NCI-H2081 treated with DMSO at 0.1 percent for 48 hours (cell line): ENCODE measurements at places on chromosomes 4 and X.

- DNase-seq, result no peak
Measured at GRCh38 chr4:148651991-148652390, 209.8 kb upstream of the NR3C2 start.

DNA sequence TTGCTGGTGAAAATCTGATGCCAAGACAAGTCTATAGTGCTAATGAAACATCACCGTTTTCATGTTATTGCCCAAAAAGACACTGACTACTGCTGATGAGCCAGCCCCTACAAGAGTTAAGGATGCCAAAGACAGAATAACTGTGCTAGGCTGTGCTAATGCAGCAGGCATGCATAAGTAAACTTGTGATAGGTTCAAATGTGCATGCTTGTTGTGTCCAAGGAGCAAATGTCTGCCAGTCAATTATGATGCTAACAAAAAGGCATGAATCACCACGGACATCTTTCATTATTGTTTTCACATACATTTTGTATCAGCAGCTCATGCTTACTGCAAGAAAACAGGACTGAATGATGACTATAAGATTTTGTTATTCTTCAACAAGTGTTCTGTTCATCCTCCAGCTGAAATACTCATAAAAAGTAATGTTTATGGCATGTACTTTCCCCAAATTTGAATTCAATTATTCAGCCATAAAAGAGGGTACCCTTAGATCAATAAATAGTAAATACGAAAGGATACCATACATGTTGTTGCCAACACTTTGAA lies 306.9 kb upstream of the ARSJ start:
- DNase-seq, result no peak

DNA sequence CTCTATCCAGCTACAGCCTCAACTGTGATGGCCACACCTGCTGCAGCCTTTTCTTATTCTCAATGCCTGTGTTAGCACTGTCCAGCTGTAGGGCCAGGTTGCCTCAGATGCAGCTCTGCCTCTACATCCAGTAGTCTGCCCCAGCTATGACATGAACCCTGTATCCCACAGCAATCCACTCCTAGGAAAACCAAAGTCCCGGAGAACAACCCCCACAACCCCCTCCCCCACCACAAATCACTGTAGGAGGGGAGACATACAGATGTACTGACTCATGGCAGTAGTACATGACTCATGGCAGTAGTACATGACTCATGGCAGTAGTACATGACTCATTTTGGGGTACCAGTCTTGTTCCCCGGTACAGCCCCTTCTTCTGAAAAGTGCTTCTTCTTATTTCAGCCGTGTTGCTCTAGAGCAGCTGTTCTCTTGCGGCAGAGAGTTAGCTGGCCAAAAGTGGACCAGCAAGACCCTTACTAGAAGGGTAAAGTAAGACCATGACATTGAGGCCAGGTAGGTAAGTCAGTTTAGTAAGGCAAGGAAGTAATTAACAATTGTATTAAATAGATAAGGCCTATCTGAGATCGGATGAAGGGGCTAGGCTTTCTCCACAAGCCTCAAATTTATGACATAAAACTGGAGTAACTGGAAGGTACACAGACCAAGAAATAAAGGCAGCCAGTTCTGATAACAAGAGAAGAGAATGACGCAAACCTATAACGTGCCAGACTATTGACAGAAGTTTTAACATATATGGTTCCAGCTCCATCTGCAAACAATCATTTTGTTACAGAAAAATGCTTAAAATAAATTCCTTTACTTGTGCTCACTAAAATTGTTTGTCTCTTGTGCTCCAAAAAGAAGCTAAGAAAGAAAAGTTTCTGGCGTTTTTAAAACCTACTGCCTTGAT lies 221.4 kb downstream of the TACR3 start:
- no peak for DNase-seq

DNA sequence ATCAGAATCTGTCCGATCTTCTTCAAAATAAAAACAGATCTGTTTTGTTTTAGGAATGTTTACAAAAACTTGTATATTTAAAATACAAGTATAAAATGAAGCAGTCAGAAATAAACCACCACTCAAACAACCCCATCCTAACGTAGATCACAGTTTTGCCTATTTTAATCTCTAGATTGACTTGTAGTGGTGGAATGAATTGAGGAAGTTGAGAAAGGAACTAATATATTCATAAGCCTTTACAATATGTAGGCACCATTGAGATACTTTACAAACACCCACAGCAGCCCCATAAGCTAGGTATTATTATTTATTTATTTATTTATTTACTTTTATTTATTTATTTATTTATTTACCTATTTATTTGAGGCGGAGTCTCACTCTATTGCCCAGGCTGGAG lies 52.3 kb upstream of the KLF3 start:
- DNase-seq, result no peak

DNA sequence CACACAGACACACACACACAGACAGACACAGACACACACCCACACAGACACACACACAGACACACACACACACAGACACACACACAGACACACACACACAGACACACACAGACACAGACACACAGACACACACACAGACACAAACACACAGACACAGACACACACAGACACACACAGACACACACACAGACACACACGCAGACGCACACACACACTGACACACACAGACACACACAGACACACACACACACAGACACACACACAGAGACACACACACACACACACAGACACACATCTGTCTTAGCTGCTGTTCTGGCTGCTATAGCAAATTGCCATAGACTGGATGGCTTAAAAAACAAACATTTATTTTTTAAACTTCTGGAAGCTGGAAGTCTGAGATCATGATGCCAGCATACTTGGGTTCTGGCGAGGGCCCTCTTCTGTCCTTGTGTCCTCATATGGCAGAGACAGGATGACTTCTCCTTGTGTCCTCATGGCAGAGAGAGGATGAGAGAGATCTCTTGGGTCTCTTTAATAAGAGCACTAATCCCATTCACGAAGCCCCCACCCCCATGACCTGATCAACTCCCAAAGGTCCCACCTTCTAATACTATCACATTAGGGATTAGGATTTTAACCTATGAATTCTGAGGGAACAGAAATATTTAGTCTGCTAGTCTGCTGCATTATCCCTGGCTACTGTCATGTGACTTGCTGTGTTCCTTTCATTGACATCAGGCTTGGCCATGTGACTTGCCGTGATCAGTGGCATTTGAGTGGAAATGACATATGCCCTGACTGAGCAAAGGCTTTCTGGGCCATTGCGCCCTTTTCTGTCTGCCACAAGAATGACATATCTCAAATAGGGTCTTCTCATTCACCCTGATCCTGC lies 32.7 kb upstream of the RASGEF1B start:
- no peak for DNase-seq

DNA sequence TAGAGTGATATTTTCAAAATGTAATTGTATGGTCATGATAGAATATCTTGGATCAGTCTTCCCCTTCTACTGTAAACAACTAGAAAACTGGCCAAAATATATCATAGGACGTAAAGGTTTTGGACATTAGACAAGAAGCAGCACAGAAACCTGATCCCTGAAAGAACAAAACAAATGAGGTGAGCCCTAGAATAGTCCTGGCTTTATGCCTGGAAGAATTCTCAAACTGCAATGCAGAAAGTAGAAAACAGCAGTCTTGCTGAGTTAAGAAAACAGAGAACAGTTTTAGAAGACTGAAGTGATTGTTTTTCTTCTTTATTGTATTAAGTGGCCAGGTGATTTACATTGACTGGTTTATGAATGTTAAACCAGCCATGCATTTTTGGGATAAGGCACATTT lies 19.5 kb downstream of the NSUN7 start:
- no peak for DNase-seq

- no peak for DNase-seq
Measured at GRCh38 chrX:10648614-10649013, 28.2 kb upstream of the MID1 start.

GRCh38 chrX:9342561-9343051 lies 122.3 kb upstream of the TBL1X start:
- DNase-seq, result no peak

GRCh38 chr4:150533673-150534072 lies 48.3 kb upstream of the MAB21L2 start:
- no peak for DNase-seq

DNA sequence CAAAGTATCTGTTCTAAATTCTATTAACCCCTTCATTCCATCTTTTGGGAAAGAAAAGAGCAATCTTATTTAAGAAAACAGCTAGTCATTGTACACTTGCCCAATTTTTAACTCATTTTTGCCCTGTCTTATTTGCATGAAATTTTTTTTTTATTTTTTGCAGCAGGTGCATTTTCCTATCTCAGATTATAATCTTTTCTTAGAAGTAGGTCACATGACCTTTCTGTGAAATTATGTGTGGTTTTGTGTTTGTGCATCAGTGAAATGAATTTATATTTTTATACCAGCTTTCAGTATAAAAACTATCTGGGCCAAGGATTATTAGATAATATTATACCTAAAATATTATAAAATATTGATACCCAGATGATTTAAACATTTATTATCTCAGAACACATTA lies 145.6 kb downstream of the INPP4B start:
- DNase-seq, result no peak

GRCh38 chr4:11914406-11914805 lies 485.7 kb upstream of the HS3ST1 start:
- DNase-seq, result no peak

- no peak for DNase-seq
Measured at GRCh38 chr4:186627226-186627865, 72.0 kb upstream of the MTNR1A start.

DNA sequence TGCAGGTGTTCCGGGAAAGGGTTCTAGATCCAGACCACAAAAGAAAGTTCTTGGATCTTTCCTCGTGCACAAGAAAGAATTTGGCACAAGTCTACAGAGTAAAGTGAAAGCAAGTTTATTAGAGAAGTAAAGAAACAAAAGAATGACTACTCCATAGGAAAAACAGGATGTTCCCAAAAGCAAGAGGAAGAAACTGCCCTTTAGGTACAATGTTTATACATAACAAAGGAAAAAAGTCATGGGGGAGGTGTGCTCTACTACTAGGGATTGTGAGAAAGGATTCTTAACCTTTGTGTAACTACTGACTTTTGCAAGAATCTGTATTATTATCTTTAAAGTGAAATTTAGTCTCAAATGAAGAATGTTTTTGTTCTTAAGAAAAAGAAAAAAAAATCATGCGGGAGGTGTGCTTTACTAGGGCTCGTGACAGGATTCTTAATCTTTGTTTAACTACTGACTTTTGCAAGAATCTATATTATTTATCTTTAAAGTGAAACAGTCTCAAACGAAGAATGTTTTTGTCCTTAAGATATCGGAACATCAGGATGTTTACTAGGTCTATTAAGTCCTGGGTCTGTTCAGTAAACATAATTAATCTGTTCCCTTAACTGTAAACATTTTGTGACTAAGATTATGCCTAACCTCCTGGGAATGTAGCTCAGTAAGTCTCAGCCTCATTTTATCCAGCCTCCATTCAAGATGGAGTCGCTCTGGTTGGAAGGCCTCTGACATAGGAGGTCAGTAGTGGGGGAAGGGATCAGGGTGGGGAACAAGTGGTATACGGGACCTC lies 110.4 kb upstream of the BEND4 start:
- no peak for DNase-seq

GRCh38 chr4:102318105-102318504 lies 27.2 kb downstream of the SLC39A8 start:
- DNase-seq, result no peak

DNA sequence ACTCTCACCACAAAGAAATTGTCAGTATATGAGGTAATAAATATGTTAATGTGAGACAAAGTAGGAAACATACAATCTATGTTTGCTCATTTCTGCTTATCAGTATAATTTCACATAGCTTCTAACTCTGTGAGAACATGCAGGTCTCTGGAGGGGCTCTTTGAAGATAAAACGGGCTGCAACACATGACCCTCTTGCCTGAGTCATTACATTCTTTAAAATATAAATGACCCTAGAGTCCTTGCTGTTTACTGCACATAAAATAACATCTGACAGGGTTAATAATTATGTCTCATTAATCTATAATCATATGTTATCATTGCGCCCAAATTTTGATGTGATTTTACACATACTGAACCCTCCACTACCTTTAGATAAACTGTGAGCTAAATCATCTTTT lies 681.5 kb downstream of the ARAP2 start:
- no peak for DNase-seq

DNA sequence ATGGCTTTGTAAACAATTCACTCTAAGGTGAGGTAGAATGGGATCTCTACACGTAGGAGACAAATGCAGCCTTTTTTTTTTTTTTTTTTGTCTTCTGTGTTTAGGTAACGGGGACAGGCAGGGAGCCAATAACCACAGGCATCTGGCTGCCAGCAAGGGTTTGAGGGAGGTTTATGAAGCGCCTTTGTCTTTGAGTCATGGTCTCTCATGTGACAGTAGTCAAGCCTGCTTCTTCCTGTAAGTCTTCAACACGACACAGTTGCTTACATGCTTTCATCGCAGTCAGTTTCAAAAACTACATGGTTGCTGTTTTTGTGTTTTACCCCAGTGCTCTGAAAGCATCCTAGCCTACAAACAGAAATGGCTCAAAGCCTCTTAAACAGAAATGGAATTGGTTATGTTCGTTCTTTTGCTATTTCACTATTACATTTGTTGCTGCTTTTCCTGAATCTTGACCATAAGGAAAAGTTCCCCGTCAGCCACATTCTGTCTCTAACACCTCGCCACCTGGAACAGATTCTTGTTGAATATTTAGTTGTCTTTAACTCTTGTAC lies 127.8 kb upstream of the METTL14 start:
- peak; percentile 30 for DNase-seq

DNA sequence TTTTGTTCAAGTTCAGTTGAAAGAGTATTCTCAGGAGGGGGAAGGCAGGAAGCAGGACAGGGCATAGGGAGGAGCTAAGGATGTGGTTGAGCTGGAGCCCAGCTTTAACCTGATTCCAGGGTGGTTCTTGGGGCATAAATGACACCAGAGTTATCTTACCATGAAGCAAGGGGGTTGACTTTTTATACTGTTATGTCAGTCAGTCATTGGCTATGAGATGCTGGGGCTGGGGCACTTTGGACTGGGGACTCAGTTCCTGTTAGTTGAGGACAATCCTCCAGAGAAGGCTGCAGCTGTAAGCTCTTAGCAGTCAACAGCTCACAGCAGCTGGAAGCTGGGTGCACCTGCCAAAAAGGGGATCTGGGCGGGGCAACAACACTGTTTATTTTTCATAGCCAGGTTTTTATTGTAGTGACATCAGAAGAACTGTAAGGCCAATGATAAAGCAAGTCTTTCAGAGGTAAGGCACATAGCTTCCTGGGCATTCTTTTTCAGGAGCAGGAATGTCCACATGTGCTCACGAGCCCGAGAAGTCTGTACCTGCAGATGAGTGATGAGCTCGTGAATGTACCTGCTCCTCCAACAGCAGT lies 78.5 kb downstream of the MID1IP1 start:
- no peak for DNase-seq

GRCh38 chr4:76950956-76951671 lies 1.6 kb downstream of the SEPTIN11 start:
- DNase-seq, result no peak

- no peak for DNase-seq
Measured at GRCh38 chr4:7950301-7951092, 10.8 kb upstream of the AFAP1 start.

DNA sequence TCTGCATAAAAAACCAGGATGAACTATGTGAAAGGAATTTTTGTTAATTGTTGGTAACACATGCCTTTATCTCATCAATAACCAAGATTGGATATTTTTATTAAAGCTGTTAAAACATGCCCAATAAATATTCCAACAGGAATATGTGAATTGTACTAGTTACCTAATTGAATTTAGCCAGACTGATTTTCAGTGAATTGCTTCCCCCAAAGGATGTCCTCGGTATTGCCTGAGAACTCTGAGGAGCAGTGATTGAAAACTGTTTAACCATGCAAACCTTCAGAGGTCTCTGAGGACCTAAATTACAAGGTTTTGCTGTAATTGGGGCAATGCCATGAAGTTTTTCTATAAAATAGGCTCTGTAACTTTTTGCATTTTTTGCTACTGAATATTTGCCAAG lies 66.6 kb downstream of the BLTP1 start:
- DNase-seq, result no peak

GRCh38 chr4:4574792-4575191 lies 32.9 kb upstream of the STX18 start:
- no peak for DNase-seq
